Activated T-cell treated with anti-CD3 and anti-CD28 coated beads for 1 hour (primary cell): ENCODE measurements at places on chromosomes 3 and 15.

DNA sequence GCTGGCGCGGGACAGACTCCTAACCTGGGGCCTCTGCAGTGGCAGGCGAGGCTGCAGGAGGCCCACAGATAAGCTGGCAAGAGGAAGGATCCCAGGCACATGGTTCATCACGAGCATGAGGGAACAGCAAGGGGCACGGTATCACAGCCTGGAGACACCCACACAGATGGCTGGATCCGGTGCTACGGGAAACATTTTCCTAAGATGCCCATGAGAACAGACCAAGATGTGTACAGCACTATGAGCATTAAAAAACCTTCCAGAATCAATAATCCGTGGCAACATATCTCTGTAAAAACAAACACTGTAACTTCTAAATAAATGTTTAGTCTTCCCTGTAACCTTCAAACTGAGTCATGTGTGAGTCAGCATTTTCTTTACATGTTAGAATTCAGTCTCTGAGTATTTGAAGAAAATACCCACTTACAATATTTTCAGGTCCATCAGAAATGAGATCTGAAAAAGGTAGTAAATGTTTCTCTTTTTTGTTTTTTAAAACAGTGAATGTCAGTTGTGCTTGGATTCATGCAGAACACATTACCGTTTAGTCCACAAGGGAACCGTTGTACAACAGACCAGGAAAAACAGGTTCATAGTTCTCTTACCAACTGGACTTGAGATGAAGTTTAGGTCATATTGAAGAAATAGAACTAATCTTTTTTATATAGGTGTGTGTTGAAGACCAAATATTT is 75.9 kb downstream of the BOC start:
- DNase-seq = no peak

DNA sequence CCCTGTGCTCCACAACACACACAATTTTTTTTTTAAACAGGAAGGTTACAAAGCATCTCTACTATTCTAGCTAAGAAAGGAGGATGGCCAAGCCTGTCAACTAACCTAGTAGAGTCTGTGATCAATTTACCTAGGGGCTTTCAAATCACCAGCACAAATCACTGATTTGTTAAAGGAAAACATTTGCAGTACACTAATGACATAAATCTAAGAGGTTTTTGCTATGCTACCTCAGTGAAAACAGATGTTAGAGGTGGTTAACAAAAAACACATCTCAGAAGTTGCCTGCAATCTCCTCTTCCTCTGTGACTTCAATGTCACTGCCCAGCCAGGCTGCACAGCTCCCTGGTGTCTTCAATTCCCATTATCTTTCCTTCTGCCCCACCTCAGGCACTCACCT is 72.0 kb downstream of the RAD18 start:
- DNase-seq = no peak

DNA sequence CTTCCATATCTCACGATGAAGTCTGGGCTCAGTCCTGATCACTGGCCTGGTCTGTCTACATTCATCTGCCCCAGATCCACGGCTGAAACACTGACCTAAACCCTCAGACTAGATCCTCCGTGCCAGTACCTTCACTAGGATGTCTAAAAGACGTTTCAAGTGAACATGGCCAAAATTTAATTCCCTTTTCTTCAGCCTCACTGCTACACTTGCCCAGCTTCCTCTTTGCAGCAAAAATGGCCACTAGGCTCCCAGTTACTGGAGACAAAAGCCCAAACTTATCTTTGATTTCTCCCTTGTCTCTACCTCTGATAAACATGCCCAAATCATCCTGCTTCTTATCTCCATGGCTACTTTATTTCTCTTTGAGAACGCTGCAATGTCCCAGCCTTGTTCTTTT is 1.7 kb downstream of the RASSF1 start:
- no peak for DNase-seq

GRCh38 chr3:186097317-186097662 is 11.6 kb downstream of the ETV5 start:
- no peak for DNase-seq

DNA sequence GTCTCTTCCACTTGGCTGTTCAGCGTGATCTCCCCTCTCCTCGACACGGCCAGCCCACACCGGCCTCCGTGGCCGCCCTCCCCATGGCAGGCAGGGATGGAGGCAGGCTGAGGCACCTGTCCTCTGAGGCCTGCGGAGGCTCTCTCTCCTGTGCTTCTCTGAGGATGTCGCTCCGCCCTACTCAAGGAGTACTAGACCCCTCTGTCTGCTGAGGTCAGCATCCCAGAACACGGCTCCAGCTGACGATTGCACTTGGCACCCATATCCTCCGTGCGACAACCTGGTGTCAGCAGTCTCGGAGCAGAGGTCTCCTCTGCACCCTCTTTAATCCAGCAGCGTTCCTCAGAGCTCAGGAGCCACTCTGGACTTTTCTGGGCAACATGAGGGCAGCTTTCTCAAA is 322.6 kb downstream of the OCA2 start:
- DNase-seq = no peak

- no peak for DNase-seq
These were observed 541.3 kb downstream of the UNC13C start for GRCh38 chr15:54519577-54519976.

GRCh38 chr3:131091768-131092167 is 65.1 kb downstream of the NEK11 start:
- no peak for DNase-seq

DNA sequence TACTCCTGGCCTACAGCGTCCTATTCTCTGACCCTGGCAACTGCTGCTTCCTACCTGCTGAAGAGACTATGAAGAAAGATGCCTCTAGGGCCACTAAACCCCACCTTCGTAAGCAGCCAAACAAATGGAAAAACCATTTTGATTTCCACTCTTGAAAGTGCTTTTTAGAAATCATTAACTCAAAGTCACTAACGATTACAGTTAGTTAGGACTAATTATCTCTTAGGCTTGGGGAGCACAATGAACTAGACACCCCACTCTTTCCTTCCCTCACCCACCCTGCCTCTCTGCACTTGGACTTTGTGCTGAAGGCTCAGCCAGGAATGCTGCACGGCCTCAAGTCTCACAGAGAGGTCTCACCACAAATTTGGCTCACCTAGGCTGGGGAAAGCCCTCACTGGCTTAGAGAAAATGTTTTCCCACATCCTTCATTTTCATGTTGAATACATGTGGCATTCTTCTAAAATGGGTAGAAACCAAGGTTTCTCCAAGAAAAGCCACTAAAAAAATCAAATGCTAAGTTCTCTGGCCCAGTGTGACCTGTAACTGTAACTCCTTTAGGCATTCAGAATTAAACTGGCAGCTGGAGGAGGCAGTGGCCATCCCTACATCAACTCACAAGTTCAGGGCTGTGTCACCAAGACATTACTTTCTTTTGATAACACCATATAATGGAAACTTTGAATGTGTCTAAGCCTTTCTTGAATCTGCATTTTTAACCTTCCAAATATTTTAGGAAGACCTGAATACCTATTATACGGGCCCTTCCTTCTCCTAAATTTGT is 47.1 kb downstream of the NPTN start:
- DNase-seq = no peak
